ENCODE measurements at places on chromosomes 11 and 22. TPM values are rescaled to one million over a fixed set of nuclear protein-coding genes. Genes with fewer than 3 reads are reported as not detected.

GRCh38 chr11:35303596-35304385 is 115.6 kb downstream of the SLC1A2 start:
- no peak for DNase-seq

The SMTNL1 gene
- total RNA-seq, result not detected

DNA sequence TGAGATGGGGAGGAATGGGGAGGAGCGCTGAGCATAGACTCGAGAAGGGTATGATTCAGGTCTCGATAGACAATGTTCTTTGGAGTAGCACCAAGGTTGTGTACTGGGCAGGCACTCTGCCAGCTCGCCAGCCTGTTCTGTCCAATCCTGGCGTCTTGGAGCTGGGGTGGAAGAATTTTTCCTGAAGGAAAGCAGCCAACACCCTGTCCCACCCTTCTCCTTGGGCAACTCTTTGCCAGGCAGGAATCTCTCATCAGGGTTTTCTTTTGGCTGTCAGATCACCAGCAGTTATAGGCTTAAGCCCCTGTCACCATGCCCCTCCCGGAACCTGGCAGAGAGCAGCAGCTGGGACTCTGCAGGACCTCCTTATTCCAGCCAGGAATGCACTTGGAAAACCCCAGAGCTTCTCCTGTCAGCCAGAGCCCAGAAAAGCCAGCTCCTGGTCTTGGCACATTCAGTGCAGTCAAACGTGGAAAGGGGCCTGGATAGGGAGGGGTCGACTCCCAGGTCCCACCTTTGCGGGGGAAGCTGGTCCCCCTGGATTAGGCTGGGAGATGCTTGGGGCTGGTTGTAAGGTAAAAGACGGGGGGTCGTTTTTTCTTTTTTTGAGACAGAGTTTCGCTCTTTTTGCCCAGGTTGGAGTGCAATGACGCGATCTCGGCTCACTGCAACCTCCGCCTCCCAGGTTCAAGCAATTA is 14.4 kb upstream of the SPTBN2 start:
- DNase-seq, result no peak

The CXCR5 gene
- total RNA-seq, result not detected

DNA sequence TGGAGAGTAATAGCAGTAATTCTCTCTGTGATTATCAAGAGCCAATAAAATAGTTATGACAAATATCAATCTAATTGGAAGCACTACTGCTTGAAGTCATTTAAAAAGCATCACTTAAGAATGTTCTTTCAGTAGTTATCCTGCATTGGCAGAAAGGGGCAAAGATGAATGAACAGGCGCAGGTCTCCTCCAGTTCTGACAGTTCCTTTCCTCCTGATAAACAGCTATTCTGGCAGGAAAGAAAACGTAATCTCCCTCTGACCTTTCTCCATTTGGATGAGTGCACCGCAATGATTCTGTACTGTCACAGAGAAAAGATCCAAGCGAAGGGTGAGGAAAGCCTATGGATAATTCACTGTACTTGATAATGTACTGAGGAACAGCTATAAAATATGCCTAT is 521.5 kb downstream of the LRRC4C start:
- DNase-seq, result no peak

The SPON1 gene
- total RNA-seq, result 4.3 TPM

GRCh38 chr11:46920755-46921154 is 2.4 kb upstream of the LRP4 start:
- no peak for DNase-seq

The ELFN2 gene
- 0.63 TPM for total RNA-seq

The MUC5B gene
- 0.02 TPM for total RNA-seq

- no peak for DNase-seq
These were observed 50.3 kb downstream of the TMPRSS5 start for GRCh38 chr11:113655771-113656170.

GRCh38 chr11:46736615-46737014 is 17.6 kb downstream of the F2 start:
- no peak for DNase-seq

DNA sequence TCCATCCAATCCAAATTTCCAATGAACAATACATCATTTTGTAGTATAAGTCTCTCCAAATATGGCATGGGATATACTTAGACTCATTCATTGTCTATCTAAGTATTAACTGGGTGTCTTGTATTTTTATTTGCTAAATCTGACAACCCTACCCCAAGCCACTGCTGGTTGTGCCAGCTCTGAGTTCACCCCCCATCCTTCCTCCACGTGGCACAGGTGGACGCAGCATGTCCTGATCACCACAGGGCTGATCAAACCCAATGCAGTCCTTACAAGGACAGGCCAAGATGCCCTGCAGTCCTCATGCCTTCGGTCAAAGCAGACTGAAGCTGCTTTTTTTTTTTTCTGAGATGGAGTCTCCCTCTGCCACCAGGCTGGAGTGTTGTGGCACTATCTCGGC is 62.8 kb downstream of the SYN3 start:
- peak; percentile 24 for DNase-seq

The P2RX6 gene
- total RNA-seq, result not detected

DNA sequence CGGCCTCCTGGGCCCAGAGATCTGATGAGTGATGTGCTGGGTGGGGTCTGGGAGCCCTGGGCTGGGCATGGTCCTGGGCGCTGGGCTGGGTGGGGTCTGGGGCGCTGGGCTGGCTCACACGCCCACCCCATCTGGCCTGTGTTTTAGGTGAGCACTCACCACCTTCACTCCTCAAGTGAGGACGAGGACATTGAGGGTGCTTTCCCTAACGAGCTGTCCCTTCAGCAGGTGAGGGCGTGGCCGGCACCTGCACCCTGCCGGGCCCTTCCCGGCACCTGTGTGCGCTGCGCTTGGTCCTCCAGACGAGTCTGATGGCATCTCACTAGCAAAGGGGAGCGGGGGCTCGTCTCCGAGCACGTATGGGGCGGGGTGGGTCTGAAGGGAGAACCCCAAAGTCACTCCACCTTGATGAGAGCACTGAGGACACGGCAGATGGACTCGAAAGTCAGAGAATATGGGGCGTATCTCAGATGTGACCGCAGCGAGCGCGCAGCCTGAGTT is 37.9 kb downstream of the SBF1 start:
- DNase-seq, result no peak

GRCh38 chr11:97800891-97801290 is 1219.9 kb upstream of the CNTN5 start:
- DNase-seq, result no peak

The CFL1 gene
- 1,270 TPM for total RNA-seq

GRCh38 chr22:46734830-46735453 is 3.1 kb downstream of the CERK start:
- no peak for DNase-seq

GRCh38 chr22:26702906-26703830 is 45.8 kb downstream of the MIAT start:
- no peak for DNase-seq

DNA sequence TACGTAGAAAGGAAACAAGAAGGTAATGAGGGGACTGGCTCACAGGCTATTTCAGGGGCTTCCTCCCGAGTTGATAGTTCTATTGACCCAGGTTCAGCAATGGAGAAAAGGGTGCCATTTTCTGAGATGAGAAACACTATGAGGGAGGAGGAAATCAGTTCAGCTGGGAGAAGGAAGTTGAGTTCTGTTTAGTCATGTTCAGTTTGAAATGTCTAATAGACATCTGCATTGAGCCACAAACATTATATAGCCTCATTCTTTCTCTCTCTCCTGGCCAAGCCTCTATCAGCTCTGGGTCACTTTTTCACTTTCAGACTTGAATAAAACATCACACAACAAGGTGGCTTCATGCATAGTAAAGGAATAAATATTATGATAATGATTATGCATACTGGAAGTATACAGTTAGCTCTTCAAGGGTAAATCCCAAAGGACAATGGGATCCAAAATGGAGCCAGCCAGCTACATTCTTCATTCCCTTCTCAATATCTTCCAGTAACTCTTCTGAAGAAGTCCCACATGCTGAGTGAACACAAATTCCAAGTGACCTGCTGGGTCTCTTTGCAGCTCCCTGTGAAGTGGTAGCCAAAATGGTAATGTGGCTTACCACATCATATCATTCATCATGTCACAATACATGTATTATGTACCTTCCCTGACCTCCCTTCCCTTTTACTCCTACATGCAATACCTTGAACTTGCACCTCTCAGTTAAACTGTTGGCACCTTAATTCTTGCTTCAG is 80.9 kb upstream of the CD44 start:
- DNase-seq, result no peak

- no peak for DNase-seq
These were observed 3.8 kb downstream of the BID start for GRCh38 chr22:17770180-17771077.

- no peak for DNase-seq
These were observed 1089.3 kb downstream of the FAM181B start for GRCh38 chr11:81644239-81644840.

The NPAS4 gene
- 0.88 TPM for total RNA-seq

DNA sequence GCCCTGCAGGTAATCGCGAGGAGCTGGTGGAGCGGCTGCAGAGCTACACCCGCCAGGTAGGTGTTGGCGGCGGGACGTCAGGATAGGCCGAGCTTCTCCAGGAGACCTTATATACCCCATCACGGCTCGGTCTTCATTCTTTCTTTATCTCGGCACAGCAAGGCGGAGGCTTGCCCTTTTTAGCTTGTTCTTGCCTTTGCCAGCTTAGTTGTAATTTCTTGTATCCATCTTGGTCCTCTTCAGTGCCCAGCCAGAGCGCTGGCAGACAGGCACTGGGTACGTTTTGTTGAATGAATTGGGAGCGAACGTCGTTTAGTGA is 459 bp downstream of the SF3B2 start:
- no peak for DNase-seq

DNA sequence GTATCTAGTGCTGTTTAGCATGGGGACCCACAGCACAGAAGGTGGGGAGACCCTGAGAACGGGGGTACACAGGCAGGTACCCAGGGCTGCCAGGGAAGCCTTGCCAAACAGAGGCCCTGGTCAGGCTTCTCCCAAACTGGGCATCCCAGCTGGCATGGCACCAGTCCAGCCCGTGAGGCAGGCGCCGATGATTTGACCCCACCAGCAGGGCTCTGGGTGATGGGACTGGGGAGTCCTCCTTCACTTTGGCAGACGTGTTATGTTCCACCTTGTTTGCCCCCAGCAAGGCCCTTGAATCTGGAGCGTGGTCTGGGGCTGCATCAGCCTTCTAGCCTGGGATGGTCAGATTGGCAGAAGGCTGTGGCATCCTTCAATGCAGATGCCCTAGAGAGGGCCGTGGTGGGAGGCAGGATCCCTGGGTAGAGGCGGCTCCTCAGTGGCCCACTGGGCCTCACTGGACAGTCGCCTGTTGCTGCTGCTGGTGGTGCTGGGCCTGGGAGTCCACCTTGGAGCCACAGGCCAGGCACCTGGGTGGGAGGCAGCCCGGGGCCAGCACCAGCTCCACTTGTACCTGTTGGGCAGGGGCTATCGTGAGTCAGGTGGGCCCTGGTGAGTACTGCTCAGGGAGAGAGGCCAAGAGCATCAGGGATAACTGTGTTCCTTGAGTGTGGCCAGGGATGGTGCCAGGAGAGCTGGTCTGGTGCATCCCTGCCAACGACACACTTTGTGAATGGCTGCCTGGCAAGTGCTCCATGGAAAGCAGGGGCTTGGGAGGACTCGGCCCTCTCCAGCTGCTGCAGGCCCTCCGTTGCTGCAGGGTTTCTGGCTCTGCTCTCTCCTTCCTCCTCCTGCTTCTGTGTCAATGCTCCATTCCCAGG is 3.3 kb downstream of the ADORA2A start:
- no peak for DNase-seq

The OR2AG2 gene
- total RNA-seq, result 0.17 TPM

- DNase-seq, result no peak
These were observed 2219.9 kb downstream of the LRRC4C start for GRCh38 chr11:39239553-39239952.

- DNase-seq, result no peak
These were observed 202.9 kb downstream of the GRIK4 start for GRCh38 chr11:120714438-120714837.

GRCh38 chr22:49553076-49553475 is 274.6 kb downstream of the BRD1 start:
- no peak for DNase-seq

DNA sequence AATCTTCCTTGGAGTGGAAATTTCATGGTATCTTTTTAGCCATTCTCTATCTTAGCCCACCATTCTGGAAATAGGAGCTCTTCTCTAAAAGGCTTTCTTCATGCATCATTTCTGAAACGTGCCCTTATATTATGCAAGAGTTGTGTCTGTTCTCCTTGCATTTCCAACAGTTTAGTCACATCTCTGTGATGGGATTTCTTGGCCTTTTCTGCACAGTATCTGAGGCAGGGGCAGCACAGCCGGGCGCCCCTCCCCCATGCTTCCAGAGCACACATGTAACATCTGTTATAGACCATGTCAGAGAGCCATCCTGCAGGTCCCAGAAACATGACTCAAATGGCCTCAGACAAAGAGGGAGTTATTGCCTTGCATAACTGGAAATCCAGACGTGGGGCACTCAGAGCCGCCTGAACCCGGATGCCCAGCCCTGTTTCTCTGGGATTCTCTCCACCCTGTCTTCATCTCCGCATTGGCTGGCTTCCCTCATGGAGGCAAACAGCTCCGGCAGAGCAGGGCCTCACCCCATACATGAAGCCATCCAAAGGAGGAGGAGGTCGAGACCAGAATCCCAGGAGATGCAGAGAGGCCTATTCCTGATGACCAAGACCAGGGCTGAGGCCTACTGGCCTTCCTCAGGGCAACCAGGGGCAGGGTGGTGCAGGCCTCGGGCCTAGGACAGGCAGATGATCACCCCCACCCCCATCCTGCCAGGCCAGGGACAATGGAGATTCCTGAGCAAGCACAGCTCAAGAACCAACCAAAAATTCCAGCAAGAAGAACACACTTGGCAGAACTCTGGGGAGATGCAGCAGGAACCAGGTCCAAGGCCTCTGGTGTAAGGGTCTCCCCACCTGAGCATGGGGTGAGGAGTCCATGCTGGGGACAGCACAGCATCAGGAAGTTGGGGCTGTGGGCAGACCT is 61.3 kb downstream of the IGLL5 start:
- DNase-seq, result no peak

- DNase-seq, result no peak
These were observed 9.5 kb upstream of the GGA1 start for GRCh38 chr22:37599153-37599552.

DNA sequence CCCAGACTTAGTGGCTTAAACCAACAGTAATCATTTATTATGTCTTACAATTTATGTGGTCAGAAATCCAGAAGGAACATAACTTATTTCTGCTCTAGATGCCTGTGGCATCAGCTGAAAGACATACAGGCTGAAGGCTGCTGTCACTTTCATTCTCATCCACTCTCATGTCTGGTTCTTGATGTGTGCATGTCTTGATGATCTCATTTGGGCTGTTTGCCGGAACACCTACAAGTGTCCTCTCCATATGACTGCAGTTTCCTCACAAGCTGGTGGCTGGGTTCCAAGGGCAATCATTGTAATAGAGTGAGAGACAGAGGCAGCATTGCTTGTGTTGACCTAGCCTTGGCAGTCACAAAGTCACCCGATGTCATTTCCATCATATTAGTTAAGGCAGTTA is 1375.9 kb upstream of the RAG2 start:
- DNase-seq, result no peak

The TESMIN gene
- total RNA-seq, result 61.1 TPM

The TNNT3 gene
- total RNA-seq, result not detected

The TP53I11 gene
- 46.3 TPM for total RNA-seq
